ENCODE measurements at places on chromosomes 13 and 19.
A peak's percentile ranks its signal among the peaks of the same experiment; 100 is the strongest.

GRCh38 chr13:36829753-36830152, 10.7 kb downstream of the RFXAP start:
- no peak for DNase-seq

GRCh38 chr19:5696196-5697021, 6.3 kb downstream of the RPL36 start:
- DNase-seq = no peak

- DNase-seq = no peak
Observed at GRCh38 chr13:50587645-50588373, 255.7 kb downstream of the DLEU7 start.

DNA sequence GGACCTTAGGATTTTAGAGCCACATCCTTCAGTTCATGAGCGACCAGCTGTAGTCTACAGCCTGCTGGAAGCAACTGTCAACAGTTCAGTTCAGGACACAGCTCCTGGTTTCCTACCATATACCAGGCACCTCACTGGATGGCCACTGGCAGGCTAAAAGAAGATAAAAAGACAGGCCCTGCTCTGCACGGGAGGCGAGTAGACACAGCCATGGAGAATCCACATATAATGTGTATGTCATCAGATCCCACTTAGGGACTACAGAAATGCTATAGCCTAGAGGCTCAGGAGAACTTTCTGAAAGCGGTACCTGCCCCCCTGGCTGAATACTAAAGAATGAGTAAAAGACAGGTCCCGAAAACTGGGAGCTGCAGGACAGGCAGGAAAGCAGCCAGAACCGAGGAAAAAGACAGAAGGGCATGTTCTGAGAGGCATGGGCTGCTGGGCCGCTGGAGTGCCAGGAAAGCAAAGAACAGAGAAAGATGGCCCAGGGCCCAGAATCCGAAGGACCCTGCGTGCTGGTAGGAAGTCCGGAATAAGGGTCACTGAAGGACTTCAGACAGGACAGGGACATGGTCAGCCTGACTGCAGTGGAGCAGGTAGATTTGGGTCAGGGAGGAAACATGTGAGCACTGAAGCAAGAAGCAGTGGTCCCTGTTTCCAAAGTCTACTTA, 23.5 kb downstream of the DZIP1 start:
- DNase-seq = no peak

DNA sequence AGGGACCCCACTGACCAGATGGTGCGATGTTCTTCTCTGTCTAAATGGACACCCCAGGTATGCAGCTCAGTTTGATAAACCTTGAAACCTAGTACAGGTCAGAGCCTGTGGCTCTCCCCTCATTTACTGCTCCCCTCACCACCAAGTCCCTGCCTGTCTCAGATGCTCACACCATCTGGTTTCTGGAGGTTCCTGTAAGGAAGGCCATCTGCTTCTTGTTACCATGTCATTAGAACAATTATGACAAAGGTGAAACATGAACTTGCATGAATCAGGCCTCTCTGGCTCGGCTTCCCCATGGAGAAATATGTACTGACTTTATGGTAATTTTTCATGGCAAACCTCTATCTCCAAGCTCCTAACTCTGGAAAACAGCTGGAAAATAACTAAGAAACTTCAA, 965.7 kb downstream of the UQCRFS1 start:
- no peak for DNase-seq

DNA sequence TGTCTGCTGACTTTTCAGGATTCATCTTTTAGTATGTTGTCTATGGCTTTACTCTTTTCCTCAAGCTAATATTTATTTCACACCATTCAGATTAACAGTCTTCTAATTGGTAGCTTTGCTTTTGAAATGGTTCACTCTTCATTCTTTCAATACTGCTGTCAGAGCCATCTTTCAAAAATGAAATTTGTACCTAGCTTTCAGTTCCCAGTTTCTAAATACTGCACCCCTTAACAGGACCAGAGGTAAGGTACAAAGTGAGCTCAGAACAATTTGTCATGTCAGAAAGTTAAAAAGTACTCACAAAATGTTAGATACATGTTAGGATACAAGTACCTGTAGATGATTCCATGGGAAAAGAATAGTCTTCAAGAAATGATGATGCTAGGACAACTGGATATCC, 83.0 kb downstream of the FNDC3A start:
- DNase-seq = no peak

DNA sequence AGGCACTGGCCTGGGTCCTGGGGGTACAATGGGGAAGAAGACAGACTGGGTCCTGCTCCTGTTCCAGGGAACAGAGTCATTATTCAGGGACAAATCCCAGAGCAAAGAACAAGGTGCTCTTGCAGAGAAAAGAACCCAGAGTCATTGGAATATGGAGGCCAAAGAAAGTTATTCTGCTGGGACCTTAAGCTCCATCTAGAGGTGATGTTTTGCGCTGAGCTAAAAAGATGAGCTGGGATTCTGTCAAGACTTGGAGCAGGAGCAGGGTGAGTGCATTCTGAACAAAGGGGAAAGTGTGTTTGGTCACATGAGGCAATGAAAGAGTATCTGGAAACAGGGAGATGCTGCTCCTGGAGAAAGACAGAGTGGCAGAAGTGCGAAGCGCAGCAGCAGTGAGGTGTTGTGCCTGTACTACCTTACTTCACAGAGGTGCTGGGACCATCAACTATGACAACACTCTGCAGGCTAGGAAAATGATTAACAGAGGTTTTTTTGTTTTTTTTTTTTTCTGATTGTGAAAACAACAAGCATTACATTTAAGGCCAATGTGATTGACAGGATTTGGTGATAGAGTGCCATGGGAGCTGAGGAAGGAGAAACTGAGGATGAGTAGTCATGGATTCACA, 95.3 kb upstream of the TNFSF11 start:
- DNase-seq = no peak

DNA sequence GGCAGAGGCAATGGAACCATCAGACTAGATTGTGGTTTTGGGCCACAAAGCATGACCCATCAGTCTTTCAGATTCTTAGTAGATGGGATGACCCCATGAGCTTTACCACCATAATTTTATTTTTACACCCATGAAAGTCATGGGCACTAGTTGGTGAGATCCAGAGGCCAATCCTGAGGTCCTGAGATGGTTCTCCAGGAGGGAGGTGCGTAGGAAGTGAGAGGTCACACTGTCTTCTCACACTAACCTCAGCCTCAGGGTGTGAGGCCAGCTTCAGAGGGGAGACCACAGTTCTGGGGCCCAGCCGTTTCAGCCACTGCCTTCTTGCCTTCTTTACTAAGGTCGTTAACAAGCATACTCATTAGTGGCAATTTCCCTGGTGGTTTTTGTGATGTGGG, 106.4 kb downstream of the AKAP11 start:
- no peak for DNase-seq

DNA sequence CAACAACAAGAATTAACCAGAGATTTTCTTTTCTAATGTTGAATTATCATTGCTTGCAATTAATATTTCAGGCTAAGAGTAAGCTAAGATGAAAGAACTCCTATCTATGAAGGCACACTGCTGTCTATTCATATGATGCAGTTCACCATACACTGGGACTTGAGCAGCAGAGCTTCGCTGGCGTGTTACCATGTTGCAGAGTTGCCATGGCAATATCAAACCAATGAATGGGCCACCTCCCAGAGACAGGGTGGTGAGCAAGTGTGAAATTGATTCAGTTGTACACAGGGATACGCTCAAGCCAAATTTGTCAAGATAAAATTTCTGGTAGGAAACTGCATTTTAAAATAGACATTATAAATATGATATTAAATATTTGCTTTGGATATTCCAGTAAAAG, 69.3 kb upstream of the MYO16 start:
- DNase-seq = no peak

- no peak for DNase-seq
Observed at GRCh38 chr13:109642358-109642757, 144.0 kb downstream of the IRS2 start.

GRCh38 chr19:49583239-49583638, 2.1 kb downstream of the PRRG2 start:
- no peak for DNase-seq

DNA sequence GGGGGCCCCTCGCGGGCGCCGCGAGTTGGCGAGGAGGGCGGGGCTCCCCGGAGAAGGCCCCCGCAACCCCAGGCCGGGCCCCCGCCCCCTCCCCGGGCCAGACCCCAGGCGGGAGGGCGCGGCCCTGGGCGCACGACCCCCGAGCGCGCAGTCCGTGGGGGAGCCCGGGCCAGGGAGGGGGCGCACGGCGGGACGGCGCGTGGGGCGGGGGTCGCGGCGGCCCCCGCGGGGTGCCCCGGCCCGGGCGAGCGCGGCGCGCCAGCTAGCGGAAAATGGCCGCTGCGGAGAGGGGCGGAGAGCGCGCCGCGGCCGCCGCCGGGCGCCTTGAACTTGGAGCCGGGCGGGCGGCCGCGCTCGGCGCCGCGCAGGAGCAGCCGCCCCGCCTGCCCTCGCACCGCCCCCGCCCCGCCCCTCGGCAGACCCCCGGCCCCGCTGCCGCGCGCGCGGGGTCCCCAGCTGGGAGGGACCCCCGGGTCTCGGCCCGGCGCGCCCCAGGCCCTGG, 6.4 kb upstream of the NFIC start:
- DNase-seq = peak; percentile 52

DNA sequence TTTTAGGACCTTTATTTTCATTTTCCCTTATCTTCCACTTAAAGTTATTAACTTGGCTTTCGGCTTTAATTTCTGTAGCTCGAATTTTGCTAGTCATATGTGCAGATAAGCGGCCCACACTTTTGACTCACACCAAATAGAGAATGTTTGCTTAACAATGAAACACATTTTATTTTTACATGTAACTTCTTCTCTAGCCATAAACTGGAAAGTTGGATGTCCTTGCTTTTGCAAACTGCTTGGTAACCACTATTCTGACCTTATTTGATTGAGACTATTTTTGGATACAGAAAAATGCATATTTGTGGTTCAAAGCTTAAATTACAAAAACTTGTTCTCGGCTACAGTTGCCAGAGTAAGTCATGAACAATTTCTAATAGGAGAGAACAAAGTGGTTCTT, 600.0 kb downstream of the KCTD12 start:
- no peak for DNase-seq

DNA sequence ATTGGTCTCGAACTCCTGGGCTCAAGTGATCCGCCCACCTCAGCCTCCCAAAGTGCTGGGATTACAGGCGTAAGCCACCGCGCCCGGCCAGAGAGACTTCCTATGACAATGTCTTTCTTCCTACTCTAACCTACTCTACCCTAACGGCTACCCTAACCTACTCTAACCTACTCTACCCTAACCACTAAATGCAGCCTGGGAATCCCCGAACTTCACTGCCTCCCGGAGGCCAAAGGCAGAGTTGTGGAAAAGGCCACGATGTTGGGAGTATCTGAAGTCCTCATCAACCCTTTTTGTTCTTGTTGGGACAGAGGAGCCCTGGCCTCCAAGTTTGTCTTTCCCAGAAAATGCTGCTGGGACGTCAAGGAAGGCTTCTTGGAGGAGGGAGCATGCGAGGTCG, 967 bp upstream of the NR2C2AP start:
- no peak for DNase-seq

GRCh38 chr19:31118287-31118955, 230.8 kb downstream of the TSHZ3 start:
- no peak for DNase-seq

GRCh38 chr13:32247887-32248286, 67.3 kb downstream of the ZAR1L start:
- DNase-seq = no peak

DNA sequence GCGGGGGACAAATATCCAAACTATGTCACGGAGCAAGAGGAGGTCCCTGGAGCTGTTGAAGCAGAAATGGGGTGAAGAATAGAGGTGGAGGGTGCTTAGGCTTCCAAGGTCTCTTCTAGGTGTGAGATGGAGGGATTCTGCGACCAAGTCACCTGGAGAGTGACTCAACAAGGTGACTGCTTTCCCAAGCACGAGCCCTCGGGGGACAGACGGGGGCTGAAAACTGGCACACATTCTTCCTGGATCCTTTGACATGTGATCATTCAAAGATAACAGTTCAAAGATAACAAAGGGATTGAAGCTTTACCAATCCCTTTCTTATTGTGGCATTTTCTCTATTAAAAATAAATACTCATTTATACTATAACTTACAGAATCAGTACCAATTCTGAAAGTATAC, 2.2 kb upstream of the TEX101 start:
- DNase-seq = no peak

DNA sequence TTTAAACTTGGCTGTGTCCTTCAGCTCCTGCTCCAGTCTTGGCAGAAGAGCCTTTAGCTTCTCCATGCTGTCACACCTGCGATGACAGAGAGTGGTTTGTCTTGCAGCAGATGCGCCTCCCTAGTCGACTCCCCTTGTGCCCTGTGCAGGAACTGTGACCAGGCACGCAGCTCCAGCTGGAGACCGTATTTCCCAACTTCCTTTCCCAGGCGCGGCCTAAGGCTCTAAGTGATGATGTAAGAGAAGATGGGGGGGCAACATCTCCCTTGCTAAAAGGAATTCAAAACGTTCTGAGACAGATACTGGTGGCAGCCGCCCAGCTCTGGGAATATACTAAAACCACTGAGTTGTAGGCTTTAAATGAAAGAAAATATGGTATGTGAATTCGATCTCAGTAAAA, 16.3 kb downstream of the DCUN1D2 start:
- no peak for DNase-seq

DNA sequence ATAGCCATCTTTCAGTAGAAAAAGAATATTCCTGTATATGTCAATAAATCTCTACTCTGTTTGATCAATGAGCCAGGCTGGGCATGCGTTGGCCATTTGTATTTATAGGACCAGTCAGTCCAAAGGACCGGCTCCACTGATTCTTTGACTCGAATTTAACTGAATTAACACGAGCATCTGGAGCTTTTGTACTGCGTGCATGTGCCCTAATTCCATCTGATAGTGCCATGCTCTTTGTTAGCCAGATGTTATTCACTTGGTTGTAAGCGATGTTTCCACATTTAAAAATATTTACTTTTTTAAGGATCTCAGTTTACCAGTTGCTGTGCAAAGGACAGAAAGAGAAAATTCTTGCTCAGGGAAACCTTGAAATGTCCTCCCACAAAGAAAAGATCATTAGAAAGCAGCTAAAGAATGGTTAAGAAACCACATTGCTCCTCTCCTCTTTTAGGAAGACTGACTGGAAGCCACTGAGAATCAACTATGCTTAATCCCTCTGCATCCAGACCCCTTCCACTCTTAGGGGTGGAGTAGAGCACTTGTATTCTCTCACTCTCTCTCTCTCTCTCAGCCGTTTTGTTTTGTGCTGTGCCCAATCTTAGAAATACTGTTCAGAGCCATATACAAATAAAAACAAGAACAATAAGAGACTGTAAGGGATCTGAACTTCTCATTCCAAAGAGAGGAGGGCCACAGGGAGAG, 165.8 kb downstream of the DCLK1 start:
- DNase-seq = no peak

Measured in CD4-positive, alpha-beta T cell treated with Interleukin-6 for 4 hours (primary cell).